ENCODE measurements at places on chromosomes 11 and 22. TPM values are rescaled to one million over a fixed set of nuclear protein-coding genes. Genes with fewer than 3 reads are reported as not detected.

The KCNK7 gene
- not detected for total RNA-seq

The MSANTD4 gene
- total RNA-seq, result 0.06 TPM

The POU2AF2 gene
- not detected for total RNA-seq

The HEPN1 gene
- 0.05 TPM for total RNA-seq

The MMP8 gene
- 0.37 TPM for total RNA-seq

The NEU3 gene
- 16.6 TPM for total RNA-seq

The TRPC6 gene
- total RNA-seq, result 0.11 TPM

The SLC22A25 gene
- total RNA-seq, result not detected

- no peak for DNase-seq
These were observed 11.6 kb upstream of the OLFML1 start for GRCh38 chr11:7473717-7474116.

DNA sequence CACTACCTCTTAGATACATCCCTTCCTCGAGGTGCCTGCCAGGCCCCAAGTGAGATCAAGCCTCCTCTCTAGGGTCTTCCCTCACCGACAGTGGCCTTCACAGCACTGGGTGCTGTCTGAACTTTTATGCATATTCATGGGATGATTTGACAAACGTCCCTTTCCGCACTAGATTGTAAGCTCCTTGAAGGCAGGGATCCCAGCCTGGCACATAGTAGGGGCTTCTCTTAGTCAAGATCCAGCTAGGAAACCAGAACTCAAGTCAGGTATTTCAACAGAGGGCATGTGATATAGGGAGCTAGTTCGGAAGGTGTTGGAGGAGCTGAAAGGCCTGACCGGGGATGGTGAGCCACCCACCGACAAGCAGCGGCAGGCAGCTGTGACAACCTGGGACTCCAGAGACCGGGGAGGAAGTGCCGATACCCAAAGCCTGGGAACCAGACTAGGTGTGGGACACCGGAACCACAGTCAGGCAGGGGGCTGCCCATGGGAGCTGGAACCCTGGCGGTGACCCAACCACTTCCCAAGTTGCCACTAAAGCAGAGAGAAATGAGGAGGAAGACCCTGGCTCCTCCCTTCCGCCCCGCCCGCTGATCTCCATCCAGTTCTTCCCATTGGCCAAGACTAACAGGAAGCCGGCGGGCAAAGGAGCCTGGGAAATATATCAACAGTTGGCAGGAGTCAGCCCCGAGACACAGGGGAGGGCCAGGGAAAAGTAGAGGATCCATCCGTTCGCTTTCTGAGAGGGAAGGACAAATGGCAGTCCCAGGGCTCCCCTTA is 39.8 kb upstream of the CD82 start:
- no peak for DNase-seq

- no peak for DNase-seq
These were observed 11.8 kb downstream of the UPB1 start for GRCh38 chr22:24506802-24507438.

- no peak for DNase-seq
These were observed 896.2 kb downstream of the BRD1 start for GRCh38 chr22:48931452-48931851.

DNA sequence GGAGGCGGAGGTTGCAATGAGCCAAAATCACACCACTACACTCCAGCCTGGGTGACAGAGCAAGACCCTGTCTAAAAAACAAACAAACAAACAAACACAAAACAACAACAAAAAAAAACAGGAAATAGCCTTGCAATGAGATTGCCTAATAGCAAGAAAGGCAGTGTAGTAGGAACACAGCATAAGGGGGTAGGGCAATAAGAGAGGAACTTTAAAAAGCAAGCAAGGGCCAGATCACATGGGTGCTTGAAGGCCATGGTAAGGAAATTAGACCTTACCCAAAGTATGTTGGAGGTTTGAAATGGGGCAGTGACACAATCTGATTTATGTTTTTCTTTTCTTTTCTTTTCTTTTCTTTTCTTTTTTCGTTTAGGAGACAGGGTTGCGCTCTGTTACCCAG is 34.7 kb upstream of the NRIP3 start:
- no peak for DNase-seq

GRCh38 chr11:111819161-111819828 is 52.1 kb downstream of the ALG9 start:
- DNase-seq, result no peak

- DNase-seq, result no peak
These were observed 76.8 kb downstream of the MORC2 start for GRCh38 chr22:30891781-30892180.

- no peak for DNase-seq
These were observed 1312.0 kb downstream of the BRD1 start for GRCh38 chr22:48515571-48516200.

DNA sequence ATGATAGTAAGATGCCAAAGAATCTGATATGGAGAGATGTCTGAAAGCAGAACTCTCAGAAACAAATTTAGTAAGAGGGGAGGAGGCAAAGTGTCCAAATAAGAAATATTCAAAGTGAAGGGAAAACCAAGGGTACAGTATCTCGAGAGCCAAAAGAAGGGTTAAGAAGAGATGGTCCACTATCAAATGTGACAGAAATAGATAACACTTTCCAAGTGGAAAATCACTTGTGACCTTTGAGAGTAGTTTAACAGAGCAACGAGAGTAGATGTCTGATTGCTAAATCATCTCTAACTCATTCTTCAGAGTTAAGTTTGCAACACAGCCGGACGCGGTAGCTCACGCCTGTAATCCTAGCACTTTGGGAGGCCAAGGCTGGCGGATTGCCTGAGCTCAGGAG is 4.3 kb upstream of the BUD13 start:
- DNase-seq, result no peak

GRCh38 chr11:57762235-57762861 is 746 bp downstream of the CTNND1 start:
- no peak for DNase-seq

GRCh38 chr22:37684803-37685615 is 1.1 kb upstream of the NOL12 start:
- no peak for DNase-seq
